WTC11 (cell line): ENCODE measurements at places on chromosomes 13 and 19. TPM values are rescaled to one million over a fixed set of nuclear protein-coding genes. Genes with fewer than 3 reads are reported as not detected.
A peak's percentile ranks its signal among the peaks of the same experiment; 100 is the strongest.

- DNase-seq: peak; percentile 85
Observed at GRCh38 chr13:27375686-27376326, 48.6 kb upstream of the GTF3A start.

Gene ZNF85
- total RNA-seq: 22.8 to 23.7 TPM (median 22.8 TPM) in 3 replicates

DNA sequence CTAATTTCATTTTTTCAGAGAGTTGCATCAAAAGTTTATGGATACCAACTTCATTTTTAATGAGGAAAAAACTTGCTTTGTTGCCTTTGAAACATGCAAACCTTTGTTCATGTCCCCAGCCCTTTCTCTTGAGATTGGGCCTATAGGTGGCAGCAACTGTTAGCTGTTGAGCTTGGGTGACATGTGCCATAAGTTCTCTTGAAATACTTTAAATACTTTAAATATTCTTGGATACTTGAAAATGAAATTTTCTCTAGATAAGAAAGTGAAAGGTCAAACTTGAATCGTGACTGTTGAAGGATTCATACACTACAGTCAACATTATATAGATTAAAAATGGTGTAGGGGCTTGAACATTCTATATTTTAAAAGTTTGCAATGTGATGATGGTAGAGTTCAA lies 294.9 kb downstream of the NDFIP2 start:
- peak; percentile 23 for DNase-seq

Gene ZNF793
- total RNA-seq: 14.7 to 16.3 TPM (median 15.0 TPM) in 3 replicates

DNA sequence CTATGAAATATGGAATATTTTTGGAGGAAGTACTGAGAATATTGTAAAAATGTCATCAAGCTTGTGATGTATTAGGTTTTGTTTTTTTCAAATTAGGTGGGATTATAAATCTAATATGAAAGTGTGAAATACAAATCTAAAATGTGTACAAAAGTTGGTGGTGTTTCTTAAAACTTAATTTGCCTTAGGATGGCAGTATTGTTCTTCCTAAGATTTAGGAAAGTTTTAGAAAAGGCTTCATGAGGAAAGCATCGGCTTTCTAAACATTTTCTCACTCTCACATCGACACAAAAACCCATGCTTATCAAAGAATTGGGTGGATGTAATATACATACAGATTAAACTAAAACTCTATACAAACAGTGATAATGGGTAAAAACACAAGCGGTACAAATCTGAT lies 972.0 kb upstream of the PCDH20 start:
- DNase-seq: no peak

GRCh38 chr19:41373993-41374392 lies 2.3 kb upstream of the TMEM91 start:
- DNase-seq: no peak

DNA sequence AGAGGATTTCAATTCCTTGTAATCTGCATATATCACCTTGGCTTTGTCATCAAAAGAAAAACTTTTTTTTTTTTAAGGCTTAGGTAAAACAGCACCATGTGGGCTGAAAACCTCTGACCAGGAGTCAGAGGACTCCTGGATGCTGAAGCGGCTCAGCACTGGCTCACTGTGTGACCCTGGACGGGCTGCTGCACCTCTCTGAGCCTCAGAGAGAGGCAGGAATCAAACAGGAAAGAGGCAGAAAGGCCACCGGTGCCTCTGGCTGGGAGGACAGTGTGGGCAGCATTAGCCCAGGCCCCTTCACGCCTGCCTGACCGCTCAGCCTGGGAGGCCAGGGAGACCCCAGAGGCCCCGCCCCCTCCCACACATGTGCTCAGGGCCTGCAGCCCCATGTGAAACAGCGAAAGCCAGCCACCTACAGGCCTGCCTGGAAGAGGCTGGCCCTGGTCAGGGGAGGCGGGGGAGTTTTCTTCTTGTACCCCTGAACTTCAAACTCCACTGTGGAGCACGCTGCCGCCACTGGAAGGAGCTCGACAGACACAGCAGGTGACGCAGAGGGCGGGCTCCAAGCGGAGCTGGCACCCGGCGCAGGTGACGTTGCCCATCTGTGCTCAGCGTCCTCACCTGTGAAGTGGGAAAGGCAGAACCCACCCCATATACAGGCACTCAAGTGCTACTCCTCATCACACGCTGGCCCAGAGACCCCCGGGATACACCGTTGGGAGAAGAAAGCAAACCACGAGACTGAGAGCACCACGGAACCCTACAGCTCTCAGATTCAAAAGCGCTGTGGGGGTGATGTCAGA lies 39.7 kb downstream of the MLLT1 start:
- DNase-seq: peak; percentile 42

DNA sequence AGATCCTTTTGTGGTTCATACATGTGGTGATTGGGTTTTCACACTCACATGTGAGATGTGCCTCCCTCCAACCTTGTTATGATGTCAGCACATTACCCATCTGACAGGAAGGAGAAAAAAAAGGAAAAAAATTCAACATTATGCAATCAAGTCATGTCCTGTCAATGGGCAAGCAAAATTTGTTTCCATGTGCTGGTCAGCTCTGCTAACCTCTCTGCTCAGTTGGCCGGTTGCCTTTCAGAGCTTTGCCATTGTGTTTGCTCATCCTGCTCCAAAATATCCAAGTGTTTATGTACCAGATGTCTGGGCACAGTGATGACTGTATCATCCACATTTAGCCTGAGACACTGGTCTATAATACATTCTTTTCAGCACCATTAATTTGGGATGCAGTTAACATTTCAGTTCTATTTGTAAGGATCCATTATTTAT lies 27.0 kb upstream of the METTL21C start:
- DNase-seq: no peak

DNA sequence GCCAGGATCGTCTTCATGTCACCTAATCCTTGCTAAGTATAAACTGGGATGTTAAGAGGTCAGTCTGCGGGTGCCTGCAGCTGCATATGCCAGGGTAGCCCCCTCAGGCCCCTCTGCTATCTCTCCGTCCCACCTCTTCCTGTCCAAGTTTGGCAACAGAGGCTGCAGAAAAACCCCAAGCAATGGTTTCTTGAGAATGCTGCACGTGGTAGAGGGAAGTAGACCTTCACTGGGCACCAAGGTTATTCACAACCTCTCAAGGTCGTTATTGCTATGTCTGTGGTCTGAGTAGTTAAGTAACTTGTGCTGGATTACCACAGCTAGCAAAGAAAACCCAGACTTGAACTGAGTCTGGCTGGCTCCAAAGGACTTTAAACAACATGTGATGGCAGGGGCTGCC lies 77.9 kb upstream of the XPO4 start:
- no peak for DNase-seq

DNA sequence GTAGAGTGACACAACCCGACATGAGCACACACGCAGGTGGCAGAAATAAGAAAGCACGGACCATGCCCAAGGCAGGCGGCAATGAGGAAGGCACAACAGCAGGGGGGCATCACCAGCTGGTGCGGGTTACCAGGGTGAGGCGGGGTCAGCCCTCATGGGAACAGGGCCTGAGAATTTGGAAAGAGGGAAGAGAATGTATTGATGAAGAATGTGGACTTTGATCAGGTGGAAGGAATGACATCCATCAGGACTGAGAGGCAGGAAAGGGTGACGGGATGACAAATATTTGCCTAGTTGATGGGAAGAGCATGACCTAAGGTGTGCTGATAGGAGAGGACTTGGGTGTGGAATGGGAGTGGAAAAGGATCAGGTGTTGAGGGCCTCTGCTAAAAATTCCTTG lies 177.5 kb downstream of the ABCC4 start:
- no peak for DNase-seq

DNA sequence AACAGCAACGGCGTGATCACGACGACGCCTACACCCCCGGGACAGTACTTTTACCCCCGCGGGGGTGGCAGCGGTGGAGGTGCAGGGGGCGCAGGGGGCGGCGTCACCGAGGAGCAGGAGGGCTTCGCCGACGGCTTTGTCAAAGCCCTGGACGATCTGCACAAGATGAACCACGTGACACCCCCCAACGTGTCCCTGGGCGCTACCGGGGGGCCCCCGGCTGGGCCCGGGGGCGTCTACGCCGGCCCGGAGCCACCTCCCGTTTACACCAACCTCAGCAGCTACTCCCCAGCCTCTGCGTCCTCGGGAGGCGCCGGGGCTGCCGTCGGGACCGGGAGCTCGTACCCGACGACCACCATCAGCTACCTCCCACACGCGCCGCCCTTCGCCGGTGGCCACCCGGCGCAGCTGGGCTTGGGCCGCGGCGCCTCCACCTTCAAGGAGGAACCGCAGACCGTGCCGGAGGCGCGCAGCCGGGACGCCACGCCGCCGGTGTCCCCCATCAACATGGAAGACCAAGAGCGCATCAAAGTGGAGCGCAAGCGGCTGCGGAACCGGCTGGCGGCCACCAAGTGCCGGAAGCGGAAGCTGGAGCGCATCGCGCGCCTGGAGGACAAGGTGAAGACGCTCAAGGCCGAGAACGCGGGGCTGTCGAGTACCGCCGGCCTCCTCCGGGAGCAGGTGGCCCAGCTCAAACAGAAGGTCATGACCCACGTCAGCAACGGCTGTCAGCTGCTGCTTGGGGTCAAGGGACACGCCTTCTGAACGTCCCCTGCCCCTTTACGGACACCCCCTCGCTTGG lies 966 bp downstream of the JUNB start:
- peak; percentile 80 for DNase-seq

GRCh38 chr13:48773531-48774275 lies 120.0 kb downstream of the CYSLTR2 start:
- DNase-seq: no peak

GRCh38 chr19:8028951-8029491 lies 23.5 kb upstream of the CCL25 start:
- DNase-seq: peak; percentile 63

GRCh38 chr19:4088975-4089374 lies 22.3 kb upstream of the ZBTB7A start:
- no peak for DNase-seq

GRCh38 chr13:102466610-102467190 lies 64.9 kb upstream of the FGF14 start:
- no peak for DNase-seq
